ENCODE measurements at places on chromosomes 7 and 10. TPM values are rescaled to one million over a fixed set of nuclear protein-coding genes. Genes with fewer than 3 reads are reported as not detected.

Gene HOXA6
- 34.8 TPM for polyA plus RNA-seq

Gene SH2B2
- polyA plus RNA-seq = 3.7 TPM

Gene IFIT2
- 7.1 TPM for polyA plus RNA-seq

Gene ATG9B
- 3.1 TPM for polyA plus RNA-seq

Gene PRPF18
- 24.1 TPM for polyA plus RNA-seq

Gene CLCN1
- 0.16 TPM for polyA plus RNA-seq

Gene GAD2
- 2.4 TPM for polyA plus RNA-seq

Gene FOXI2
- 1.2 TPM for polyA plus RNA-seq

Gene CALCR
- 0.78 TPM for polyA plus RNA-seq

Gene UPK3B
- polyA plus RNA-seq = 3.5 TPM

Gene FAM13C
- polyA plus RNA-seq = 5.8 TPM

Gene GHITM
- polyA plus RNA-seq = 161 TPM

Gene TBL2
- polyA plus RNA-seq = 40.2 TPM

Gene HTRA1
- 179 TPM for polyA plus RNA-seq

Gene SRGN
- polyA plus RNA-seq = 16.7 TPM

Gene EPO
- polyA plus RNA-seq = 0.34 TPM

Gene TMEM273
- polyA plus RNA-seq = 2.5 TPM

Gene SLIT1
- 8.3 TPM for polyA plus RNA-seq

Gene POT1
- polyA plus RNA-seq = 41.2 TPM

Gene MUC12
- 0.06 TPM for polyA plus RNA-seq

Gene CCDC3
- polyA plus RNA-seq = 12.7 TPM

Gene FIGNL1
- polyA plus RNA-seq = 24.6 TPM

Gene PHKG1
- 3.0 TPM for polyA plus RNA-seq

Gene GPRIN2
- 7.8 TPM for polyA plus RNA-seq

Gene HOXA9
- 118 TPM for polyA plus RNA-seq

Gene APBB1IP
- polyA plus RNA-seq = 1.3 TPM

Gene VPS41
- polyA plus RNA-seq = 77.9 TPM

Gene GIGYF1
- 44.1 TPM for polyA plus RNA-seq

Gene CNPY1
- not detected for polyA plus RNA-seq

Gene TDRD1
- polyA plus RNA-seq = not detected

Gene SYNPO2L
- polyA plus RNA-seq = 0.74 TPM

Gene FFAR4
- polyA plus RNA-seq = not detected

Gene RASA4B
- polyA plus RNA-seq = 26.1 TPM

Gene EFCAB10
- polyA plus RNA-seq = 1.2 TPM

Gene CYP17A1
- 0.52 TPM for polyA plus RNA-seq

Gene MRLN
- polyA plus RNA-seq = 0.94 TPM

Gene OR2A12
- not detected for polyA plus RNA-seq

Gene ARHGEF35
- polyA plus RNA-seq = 18.4 TPM

Gene LIPF
- 0.20 TPM for polyA plus RNA-seq

Gene IDI2
- polyA plus RNA-seq = 0.17 TPM

Gene ING3
- 37.9 TPM for polyA plus RNA-seq

Gene VGF
- 0.36 TPM for polyA plus RNA-seq

Gene TYW1B
- polyA plus RNA-seq = 2.8 TPM

Gene NPFFR1
- polyA plus RNA-seq = 0.32 TPM

Gene IRF5
- 14.8 TPM for polyA plus RNA-seq

Gene ADARB2
- 0.62 TPM for polyA plus RNA-seq

Gene PRSS2
- polyA plus RNA-seq = not detected

Gene JCAD
- 30.7 TPM for polyA plus RNA-seq

Gene TRPV5
- polyA plus RNA-seq = 1.6 TPM

Gene GPER1
- polyA plus RNA-seq = 6.9 TPM

Gene FRAT1
- 4.3 TPM for polyA plus RNA-seq

All from renal pelvis (tissue), 12 donors.